Activated T-cell treated with anti-CD3 and anti-CD28 coated beads, Interleukin-2, amount 50 U/mL, for 72 hours (primary cell): ENCODE measurements at places on chromosomes 1 and 21. TPM values are rescaled to one million over a fixed set of nuclear protein-coding genes. Genes with fewer than 3 reads are reported as not detected.

DNA sequence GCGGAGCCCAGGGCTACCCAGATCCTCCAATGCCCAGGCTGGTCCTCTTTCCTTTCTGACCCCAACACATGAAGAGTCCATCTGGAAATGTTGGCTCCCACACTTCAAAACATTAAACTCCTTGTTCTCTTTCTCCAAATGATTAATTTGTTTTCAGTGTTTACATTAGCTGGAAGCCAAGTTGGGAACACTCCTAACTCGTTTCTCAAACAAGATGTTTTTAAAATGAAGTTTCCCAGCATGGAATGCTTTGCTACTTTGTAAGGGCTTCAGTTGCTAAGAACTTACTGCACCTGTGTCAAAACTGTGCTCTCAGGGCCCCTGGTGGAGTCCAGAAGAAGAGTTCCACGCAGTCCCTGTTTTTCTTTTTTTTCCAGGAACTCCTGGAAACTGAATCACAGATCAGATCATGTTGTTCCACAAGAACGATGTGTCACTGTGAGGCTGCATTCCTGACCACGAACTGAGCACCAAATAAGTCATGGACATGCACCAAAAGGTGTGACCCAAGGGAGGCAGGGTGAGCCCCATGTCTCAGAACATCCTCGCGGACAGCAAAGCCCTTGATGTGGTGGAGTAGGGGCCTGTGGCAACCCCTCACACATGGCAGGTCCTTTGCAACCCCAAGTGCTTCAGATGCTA lies 257.3 kb downstream of the KCNJ6 start:
- H3K27ac ChIP-seq = no peak overlapping the region
- no peak overlapping the region for H3K4me3 ChIP-seq
- H3K36me3 ChIP-seq = no peaks in the 10 kb centered on the region
- peaks cover 11% of the 10 kb centered on the region for H3K27me3 ChIP-seq

DNA sequence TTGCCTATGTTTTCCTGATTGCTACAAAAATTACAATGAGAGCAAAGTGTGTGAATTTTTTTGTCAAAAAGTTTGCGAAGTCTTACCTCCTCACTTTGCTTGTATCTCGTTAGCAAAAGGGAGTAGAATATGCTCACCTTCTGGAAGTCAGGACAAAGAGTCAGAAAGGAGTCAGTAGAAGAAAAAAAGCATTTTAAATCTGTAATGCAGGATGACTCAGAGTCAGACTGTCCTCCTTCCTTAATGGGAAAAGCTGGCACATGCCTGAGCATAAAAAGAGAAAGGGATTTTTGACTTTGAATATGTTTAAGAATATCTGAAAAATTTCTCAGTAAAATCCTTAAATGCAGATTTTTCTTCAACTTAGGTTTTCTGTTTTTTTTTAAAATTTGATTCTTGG lies 14.2 kb upstream of the VN1R5 start:
- no peak overlapping the region for H3K27ac ChIP-seq
- H3K27me3 ChIP-seq = no peaks in the 10 kb centered on the region
- no peaks in the 10 kb centered on the region for H3K4me1 ChIP-seq
- H3K4me3 ChIP-seq = no peak overlapping the region
- DNase-seq = no peak

GJA9 gene
- not detected for total RNA-seq

LRRIQ3 gene
- total RNA-seq = 2.3 TPM

GPR61 gene
- not detected for total RNA-seq

- no peaks in the 10 kb centered on the region for H3K27me3 ChIP-seq
- peaks cover 11% of the 10 kb centered on the region for H3K36me3 ChIP-seq
- no peak overlapping the region for H3K27ac ChIP-seq
Measured at GRCh38 chr1:179353546-179353945, 12.2 kb upstream of the AXDND1 start.
